ENCODE measurements at places on chromosomes 12 and 14.

DNA sequence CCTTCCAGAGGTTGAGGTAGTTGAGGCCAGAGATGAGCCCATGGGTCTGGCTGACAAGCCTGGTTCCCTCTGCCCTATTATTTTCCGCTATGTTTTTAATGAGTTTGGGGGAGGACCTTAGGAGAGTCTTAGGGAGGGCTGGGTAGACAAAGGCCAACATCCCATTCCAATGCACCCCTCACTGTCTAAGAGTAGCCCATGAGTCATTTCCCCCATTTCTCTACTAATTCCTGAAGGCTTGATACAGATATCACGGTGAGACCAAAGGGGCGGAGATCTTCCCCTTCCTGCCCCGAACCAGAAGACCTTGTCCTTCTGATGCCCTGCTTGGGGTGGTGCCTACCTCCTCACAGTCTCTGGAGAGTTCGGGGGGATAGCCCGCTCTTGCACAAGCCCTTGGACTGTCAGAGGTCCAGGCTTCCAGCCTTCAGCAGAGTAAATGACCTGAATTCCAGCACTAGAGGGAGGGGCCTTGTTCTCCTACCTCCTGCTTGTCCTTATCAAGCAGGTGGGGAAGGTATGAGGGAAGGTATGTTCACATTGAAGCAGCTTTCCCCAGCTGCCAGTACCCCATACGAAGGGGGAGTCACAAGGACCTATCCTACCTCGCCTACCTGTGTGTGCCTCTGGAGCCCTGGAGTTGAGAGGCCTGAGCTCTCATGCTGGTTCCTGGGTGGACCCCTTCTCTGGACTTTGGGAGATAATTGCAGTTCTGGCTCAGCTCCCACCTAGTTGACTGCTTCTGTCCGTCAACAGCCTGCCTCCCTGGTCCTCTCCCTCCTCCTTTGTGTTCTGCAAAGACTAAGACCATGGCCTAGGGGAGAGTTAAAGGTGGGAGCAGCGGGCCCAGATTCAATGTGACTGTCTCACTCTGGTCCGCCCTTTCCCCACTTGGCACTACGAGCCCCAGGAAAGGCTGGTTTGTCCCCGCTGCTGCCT lies 3.7 kb downstream of the PSMB11 start:
- no peak for DNase-seq

DNA sequence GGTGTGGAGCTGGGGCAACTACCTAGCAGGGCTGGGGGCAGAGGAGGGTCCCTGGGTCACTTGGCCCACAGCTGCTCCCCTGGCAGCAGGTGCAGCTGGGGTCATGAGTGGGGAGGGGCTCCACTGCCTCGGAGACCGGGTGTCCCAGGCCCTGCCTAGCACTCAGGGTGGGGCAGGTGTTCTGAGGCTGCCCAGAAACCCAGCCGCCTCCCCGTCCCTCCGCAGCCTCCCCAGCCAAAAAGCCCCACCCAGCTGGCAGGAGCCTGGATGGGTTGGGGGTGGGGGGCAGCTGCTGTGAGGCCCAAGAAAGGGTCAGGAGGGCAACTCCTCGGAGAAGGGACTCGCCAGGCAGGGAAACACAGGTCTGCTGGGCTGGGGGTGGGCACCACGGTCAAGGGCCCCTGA lies 11.2 kb downstream of the AHNAK2 start:
- DNase-seq = no peak

DNA sequence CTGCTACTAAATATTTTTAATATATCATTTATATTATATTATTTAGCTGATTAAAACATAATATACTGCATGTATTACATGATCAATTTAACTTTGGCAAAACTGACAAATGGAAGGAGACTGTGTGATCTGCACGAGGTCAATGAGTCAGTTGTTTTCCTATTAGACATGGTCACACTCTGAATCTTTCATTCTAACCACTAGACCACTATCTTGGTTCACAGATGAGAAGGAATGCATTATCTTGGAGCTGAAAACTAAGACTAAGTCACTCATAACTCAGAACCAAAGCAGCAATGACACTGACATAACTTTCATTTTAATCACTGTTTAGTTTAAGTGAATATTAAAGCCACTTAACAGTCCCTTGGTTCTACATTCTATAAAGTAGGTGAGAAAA lies 37.4 kb downstream of the GNPTAB start:
- no peak for DNase-seq

GRCh38 chr14:25097120-25097519 lies 47.2 kb upstream of the STXBP6 start:
- DNase-seq = no peak

DNA sequence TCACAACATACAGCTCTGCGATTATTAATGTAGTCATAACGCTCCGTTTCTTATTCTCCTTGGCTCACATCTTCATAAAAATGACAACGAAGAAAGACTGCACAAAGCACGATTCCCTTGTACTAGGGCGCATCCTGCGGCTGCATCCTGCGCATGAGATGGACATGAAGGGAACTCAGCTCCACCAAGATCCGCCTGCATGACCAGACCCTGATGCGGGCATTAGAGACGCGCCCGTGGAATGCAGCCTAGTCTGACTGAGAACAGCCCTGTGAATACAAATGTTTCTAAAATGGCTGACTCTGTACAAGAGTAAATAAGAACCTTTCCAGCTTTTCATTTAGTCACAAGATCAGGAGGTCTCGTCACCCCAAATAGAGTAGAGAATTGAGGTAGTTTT lies 422.2 kb downstream of the NOVA1 start:
- no peak for DNase-seq

DNA sequence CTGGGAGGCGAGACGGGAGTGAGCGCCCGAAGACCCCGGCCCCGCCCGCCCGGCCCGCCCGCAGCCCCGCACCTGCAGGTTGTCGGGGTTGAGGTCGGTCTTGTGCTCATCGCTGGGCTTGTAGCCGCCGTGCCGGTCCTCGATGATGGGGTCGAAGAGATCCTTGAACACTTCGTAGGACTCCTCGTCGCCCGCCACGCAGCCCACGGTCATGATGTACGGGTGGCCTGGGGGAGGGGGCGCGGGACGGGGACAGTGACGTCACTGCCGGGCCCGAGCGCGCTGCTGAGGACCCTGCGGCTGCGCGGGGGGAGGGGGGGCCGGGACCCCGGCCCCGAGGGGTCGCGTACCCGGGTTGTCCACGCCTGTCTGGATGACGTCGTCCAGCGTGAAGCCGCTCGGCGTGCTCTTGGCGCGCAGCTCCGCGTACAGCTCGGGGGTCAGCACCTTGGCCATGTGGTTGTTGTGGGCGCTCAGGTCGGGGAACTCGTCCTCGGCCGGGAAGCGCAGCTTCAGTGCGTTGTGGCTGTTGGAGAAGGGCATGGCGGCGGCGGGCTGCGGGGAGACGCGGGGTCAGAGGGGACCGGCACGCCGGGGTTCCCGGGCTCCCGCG lies 573 bp downstream of the CKB start:
- DNase-seq = no peak

DNA sequence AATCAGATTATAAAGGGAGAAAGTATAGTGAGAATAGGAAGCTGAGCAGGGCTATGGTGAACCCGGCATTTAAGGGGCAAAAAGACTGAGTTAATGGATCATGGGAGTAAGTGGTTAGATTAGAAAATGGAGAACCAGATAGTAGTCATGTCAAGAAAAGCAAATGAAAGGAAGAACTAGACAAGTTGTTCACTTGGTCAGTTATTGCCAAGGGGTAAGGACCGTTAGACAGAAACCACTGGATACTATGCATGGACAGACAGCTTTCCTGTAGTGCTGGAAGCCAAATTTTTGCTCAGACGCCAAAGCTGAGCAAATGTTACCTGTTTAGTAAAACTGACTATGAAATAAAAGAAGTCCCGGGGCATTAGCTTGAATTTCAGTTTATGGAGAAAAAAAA lies 3.8 kb downstream of the LIMA1 start:
- DNase-seq = no peak

DNA sequence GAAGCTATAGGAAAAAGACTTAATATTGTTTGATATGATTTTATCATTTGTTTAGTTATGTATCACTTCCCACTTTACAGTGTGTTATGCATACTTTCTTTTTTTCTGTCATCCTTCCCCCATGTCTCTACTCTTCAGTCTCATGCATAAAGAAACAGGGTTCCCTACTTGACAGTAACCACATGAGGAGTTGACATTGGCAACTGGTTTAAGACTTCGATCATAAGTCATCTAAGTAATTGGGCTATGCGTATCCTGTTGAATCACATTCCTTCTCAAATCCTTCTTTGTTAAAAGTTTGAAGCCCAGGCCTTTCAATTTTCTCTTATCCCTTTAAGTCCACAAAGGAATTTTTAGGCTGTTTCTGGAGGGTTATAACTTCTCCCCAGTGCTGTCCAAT lies 358.7 kb downstream of the RAD51B start:
- no peak for DNase-seq

DNA sequence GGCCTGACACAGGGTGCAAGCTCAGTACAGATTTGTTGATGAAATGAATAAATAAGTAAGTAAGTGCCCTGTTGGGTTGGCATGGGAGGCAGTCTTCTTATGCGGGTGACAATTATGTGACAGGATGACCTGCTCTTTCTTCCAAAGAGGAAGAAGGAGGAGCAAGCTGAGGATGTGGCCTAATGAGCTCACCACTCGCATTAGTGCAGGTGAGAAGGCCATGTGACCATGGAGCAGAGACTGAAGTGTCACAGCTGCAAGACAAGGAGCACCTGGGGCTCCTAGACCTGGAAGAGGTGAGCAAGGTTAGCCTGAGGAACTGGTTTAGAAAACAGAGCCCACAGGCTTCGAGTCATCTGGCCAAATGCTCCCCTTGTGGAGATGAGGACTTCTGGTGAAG lies 34.9 kb downstream of the LRTM2 start:
- DNase-seq = no peak

- DNase-seq = no peak
Measured at GRCh38 chr14:53346988-53347387, 193.9 kb upstream of the DDHD1 start.

DNA sequence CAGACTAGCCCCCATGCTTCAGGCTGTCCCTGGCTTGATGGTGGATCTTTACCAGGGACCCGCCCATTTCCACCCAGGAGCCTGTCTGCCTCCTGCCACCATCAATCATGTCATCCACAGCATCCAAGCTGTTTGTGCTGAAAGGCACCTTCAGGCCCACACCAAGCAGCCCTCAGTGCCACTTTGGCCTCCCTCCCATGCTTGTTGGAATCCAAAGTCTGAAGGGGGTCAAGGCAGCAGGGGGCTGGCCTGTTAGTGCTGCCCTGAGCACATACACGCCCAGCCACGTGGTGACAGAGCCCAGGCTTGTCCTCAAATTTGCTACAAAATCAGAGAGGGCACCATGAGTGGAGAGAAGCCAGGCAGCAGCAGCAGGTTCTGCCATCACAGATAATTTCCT lies 1146.8 kb downstream of the FSCB start:
- no peak for DNase-seq

- no peak for DNase-seq
Measured at GRCh38 chr12:101564912-101565311, 29.9 kb upstream of the MYBPC1 start.

- DNase-seq = no peak
Measured at GRCh38 chr12:108309674-108310312, 29.3 kb downstream of the CMKLR1 start.

- no peak for DNase-seq
Measured at GRCh38 chr14:36773558-36773957, 111.9 kb downstream of the PAX9 start.

DNA sequence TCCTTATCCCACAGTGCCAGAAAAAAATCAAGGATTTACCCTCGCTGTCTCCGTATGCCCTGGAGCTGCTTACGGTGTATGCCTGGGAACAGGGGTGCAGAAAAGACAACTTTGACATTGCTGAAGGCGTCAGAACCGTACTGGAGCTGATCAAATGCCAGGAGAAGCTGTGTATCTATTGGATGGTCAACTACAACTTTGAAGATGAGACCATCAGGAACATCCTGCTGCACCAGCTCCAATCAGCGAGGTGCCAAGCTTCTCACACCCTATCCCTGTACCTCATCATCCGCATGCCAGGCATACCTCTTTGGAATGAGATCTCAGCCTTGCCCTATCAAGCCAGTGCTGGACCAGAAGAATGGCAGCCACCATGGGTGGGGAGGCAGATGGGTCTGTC lies 19.2 kb downstream of the OAS2 start:
- DNase-seq = no peak

DNA sequence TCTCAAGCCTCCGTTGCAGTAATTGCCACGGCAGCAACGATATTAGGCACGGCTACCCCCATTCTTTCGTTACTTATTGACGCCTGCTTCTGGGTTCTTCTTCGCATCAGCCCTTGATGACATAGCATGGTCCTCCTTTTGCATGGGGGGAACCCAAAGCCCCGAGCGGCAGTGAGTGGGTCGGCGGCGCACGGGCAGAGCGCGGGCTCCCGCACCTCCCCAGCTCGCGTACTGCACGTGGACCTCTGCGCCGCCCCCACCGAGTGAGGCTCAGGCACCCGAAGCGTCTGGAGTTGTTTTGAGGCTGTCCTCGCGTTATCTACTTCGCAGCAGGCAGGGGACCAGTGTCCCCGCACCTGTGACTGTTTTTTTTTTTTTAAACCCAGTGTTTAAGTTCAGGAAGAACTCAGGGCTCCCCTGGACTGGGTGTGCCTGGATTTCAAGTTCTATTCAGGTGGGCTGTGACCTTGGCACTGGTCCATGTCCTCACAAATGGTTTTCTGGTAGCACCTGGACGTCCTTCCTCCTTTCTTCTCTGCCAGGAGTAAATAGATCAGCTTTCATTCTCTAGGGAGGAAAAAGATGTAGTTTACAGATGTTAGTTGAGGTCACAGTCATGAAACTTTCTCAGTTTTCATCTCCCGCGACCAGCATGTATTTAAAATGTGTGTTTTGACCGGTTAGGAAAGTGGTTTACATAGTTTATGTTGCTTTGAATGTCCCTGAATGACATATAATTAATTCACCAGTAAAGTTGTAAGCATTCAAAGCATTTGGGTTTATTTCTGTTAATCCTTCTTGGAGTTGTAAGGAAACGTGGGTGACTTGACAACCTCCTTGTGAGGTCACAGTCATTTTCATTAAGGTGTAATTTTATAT lies 1.4 kb upstream of the FOXN4 start:
- DNase-seq = no peak

DNA sequence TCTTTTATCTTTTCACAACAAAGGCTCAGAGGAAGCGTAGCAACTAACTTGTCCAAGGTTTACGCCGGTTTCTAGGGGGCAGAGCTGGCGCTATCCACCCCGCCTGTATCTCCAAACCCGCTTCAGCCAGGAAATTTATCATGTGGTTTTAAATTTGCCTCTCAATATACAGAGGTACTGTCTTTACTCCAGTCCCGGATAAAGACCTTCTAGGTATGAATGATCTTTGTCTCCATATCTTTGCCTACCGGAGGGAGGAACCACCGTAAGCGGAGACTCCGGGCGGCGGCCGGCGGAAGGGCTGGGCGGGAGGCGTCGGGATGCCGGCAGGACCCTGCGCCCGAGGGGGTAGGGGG lies 693 bp upstream of the RIMKLB start:
- DNase-seq = no peak

DNA sequence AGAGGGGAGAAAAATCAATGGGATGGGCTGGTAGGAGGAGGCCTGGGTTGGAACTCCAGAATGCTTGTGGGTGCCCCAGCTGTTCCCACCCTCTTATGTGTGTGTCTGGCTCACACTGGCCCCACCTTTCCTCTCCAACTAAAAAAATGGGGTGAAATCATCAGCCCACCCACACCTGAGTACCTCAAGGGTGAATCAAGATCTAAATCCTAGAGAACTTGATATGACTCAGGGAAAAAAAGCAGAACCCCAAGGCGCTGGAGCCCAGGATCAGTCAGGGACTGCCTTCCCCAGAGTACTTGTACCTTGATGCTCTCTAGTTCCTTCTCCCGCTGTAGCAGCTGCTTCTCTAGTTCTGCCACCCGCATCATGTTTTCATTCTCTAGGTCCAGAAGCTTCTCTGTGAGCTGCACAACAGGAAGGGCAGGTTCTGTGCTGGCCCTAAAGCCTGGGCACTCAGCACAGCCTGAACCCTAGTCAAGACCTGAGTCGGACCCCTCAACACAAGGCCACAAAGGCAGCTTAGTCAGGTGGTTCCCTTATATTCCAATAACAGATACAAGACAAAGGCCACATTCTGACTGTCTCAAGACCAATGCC lies 29.7 kb downstream of the PRPF40B start:
- DNase-seq = no peak
